ENCODE measurements at places on chromosomes 2 and 18.

GRCh38 chr2:145690183-145690778 lies 1170.4 kb upstream of the ZEB2 start:
- no peak for DNase-seq

DNA sequence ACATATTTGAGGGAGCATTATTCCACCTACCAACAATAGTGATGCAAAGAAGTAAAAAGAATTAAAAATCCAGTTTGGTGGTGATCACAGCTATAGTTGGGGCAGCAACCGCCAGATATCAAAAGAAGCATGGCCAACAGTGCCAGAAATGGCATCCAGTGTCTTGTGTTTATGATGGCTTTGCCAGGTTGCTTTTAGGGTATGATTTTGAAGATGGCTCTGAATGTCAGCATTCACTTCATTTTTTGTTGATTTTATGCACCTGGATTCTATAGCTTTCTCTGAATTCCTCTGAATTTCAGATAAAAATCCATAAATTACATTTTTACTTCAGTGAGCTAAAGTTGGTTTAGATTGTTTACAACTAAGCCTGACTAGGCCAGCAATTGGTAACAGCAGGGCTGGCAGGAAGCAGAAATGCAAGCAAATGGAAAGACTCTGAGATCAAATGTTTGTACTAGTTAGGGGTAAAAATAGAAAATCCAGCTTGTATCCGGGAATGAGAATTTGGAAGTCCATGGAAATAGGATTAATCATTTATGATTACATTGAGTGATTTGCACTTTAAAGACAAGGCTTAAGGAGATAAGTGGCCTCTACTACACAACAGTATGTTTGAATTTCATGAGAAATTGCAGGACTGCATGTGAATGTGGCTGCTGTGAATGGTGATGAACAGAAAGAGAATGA lies 40.4 kb downstream of the COL3A1 start:
- no peak for DNase-seq

DNA sequence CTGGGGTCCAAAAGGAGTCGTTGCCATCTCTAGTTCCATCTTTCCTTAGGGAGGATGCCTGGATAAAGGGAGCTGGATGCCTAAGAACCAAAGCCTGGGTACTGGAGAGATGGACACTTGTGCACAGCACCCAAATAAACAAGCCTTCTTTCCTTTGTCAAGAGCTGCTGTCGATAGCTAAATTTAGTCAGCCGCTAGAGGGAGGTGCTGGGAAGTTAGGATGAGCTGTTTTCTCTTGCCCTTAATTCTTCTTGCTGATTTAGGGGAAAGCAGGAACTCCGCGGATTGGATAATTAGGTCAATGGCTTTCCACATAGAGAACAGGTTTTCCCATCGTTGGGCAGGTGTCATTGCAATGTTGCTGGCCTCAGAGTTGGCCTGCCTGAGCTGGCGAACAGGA lies 30.9 kb upstream of the SERPINB12 start:
- DNase-seq: peak; percentile 36

DNA sequence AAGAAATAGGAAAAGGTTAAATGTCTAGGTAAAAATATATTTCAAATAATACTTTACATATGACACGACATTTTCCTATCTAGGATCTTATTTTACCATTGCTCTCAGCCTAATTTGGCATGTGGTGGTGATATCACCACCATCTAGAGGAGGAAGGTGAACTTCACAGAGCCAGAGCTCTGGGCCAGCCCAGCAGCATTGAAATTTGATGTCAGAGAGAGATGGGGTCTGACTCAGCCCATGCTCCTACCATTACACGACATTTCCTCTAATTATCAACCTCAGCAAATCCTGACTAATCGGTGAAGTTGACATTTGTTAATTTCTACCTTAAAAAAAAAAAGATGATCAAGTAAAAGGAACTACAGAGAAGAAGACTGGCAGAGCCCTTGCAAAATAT lies 42.3 kb downstream of the LRRTM4 start:
- no peak for DNase-seq

GRCh38 chr18:5198311-5198710 lies 1.3 kb upstream of the AKAIN1 start:
- DNase-seq: no peak

DNA sequence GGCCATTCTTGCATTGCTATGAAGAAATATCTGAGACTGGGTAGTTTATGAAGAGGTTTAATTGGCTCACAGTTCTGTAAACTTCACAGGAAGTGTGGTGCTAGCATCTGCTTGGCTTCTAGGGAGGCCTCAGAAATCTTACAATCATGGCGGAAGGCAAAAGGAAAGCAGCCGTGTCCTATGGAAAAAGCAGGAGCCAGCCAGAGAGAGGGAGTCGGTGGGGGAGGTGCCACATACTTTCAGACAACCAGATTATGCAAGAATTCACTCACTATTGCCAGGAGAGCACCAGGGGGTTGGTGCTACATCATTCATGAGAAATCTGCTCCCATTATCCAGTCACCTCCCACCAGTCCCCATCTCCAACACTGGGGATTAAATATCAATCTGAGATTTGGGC lies 64.1 kb downstream of the CPS1 start:
- no peak for DNase-seq

- no peak for DNase-seq
Observed at GRCh38 chr2:168850846-168851245, 39.4 kb downstream of the SPC25 start.

GRCh38 chr2:60553495-60554073 lies at the start of gene BCL11A:
Gene BCL11A (minus strand): TSS chr2:60553654. CDS start chr2:60553270, 384 bp downstream.
- DNase-seq: peak; percentile 77

- no peak for DNase-seq
Observed at GRCh38 chr2:25639131-25639530, 34.2 kb downstream of the DTNB start.

GRCh38 chr2:59312029-59312428 lies 1070.9 kb upstream of the FANCL start:
- no peak for DNase-seq

DNA sequence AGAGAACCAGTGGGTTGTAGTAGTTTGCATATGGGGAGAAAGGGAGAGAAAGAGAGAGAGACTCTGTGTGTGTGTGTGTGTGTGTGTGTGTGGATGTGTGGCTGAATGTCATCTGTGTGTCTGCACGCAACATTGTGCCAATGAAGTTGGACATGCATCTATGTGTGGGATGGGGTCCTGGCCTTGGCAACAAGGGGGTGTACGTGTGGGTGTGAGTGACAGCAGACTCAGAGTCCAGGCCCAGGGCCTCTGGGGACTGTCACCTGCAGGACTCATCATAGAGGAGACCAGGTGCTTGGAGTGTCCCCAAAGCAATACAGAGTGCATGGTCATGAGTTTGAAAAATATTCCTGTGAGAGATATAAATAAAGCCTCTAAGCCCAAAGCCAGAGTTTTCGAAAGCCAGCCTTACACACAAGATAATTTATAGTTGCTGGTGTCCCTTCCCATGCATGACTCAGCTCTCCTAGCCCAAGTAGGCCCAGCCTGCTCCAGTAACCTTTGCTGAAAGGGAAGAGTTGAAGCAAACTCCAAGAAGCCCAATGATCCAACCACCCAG lies 59.9 kb downstream of the TNP1 start:
- no peak for DNase-seq

- DNase-seq: peak; percentile 86
Observed at GRCh38 chr2:170409164-170409535, 231.2 kb downstream of the MYO3B start.

DNA sequence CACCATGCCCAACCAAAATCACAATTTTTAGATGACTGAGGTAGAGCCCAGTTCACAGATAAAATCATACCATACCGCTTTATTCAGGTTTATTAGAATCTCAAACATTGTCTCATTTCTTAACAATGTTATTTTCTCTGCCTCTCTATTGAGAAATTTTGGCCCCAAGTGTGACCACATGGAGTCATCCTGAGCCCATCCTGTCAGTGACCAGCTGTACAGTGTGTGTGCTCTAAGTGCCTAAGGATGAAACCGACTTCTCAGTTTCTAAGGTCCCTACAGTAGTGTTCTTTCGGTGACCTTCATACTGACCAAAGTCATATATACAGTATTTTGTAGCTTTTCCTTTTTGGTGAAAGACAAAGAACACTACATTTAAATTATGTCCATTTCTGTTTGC lies 123.7 kb upstream of the MSTN start:
- no peak for DNase-seq

- no peak for DNase-seq
Observed at GRCh38 chr2:84646514-84646913, 130.2 kb downstream of the DNAH6 start.

DNA sequence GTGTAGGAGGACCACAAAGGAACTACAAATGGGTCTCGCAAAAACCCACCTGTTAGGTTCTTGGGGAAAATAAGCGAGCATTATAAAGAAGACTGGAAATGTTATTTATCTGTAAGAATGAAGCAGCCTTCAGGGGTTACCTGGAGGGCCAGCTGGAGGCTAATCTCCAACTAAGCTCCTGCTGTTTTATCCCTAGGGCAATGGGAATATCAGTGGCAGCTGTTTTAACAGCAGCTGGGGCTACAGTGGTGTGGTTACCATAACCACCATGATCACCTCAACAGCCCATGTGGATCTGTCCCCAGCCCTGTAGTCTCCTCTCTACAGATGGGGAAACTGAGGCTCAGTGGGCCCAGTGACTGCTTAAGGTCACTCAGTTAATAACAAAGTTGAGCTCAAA lies 108.1 kb downstream of the FTCDNL1 start:
- no peak for DNase-seq

GRCh38 chr2:107712857-107713256 lies 113.8 kb upstream of the RGPD4 start:
- no peak for DNase-seq

- no peak for DNase-seq
Observed at GRCh38 chr2:67965246-67965645, 97.6 kb downstream of the C1D start.

- no peak for DNase-seq
Observed at GRCh38 chr2:109238580-109238979, 109.6 kb downstream of the SH3RF3 start.

DNA sequence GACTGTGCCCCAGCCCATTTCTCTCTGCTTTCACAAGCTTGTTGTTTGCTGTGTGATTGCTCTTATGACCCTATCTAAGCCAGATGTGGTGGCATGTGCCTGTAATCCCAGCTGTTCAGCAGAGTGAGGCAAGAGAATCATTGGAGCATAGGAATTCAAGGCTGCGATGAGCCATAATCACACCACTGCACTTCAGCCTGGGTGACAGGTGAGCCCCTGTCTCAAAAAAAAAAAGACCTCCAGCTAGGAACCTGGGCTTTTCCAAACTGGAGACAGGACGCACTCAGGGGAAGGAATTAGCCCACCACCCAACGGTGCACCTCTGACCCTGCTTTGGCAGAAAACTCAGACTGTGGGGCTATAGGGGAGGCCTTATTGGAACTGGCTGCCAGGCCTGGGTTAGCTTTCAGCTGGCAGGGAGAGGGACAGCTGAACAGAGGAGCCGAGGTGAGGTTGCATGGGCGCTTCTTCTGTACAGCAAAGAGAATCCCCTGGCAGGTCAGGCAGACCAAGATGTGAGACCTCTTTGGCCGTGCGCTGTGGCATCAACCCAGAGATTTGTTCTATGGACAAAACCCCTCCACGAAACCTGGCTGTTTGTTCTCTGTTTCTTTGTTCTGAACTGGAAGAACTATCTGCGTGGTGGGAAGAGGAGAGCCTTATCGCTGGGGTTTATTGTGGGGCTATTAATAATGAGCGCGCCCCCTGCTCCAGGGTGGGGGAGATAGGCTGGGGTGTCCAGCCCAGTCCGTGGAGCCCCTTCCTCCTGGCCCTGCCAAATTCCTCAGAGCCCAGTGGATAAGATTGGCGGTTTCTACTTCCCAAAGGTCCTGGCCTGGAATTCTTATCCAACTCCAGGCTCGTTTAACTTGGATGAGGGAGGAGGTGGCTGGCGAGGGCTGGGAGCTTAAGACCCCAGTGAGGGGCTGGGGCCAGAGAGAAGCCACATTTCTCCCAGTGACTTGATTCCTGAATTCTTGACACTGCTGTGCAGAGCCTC lies 38.8 kb upstream of the SMAD7 start:
- no peak for DNase-seq

GRCh38 chr18:8368512-8369217 lies 240.6 kb upstream of the RAB12 start:
- DNase-seq: no peak

GRCh38 chr2:200226451-200227426 lies 79.8 kb upstream of the SPATS2L start:
- DNase-seq: no peak

- no peak for DNase-seq
Observed at GRCh38 chr2:66545258-66545657, 110.3 kb downstream of the MEIS1 start.

DNA sequence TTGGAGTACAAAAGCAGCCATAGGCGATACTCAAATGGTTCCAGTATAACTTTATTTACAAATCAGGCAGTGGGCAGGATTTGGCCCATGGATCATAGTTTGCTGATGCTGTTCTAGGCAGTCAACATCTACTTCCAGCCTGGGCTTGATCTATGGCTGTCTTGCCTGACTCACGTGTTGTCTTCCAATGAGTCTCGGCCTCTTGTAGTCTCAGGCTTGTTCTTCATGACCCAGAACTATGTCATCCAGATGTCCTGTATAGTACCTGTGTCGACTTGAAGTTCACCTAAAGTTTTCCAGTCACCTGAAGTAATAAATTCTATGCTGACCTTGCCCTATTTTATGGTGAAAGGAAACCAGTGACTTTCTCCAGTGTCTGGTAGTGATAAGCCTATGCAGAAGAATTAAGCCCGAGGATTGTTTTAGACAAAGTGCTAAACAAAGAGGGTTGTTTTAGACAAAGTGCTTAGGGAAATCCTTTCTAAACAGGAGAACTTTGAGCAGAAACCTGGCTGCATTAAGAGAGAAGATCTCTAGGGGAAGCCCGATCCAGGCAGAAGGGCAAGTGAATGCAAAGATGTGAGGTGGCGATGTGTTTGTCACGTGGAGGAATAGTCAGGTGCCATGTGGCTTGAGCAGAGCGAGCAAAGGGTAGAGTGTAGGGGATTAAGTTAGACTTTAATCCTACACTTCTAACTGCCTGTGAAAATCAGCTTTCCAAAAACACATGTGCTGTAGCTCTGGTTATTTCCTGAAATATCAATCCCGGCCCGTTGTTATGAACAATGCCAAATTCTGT lies 8.5 kb upstream of the THNSL2 start:
- DNase-seq: no peak

DNA sequence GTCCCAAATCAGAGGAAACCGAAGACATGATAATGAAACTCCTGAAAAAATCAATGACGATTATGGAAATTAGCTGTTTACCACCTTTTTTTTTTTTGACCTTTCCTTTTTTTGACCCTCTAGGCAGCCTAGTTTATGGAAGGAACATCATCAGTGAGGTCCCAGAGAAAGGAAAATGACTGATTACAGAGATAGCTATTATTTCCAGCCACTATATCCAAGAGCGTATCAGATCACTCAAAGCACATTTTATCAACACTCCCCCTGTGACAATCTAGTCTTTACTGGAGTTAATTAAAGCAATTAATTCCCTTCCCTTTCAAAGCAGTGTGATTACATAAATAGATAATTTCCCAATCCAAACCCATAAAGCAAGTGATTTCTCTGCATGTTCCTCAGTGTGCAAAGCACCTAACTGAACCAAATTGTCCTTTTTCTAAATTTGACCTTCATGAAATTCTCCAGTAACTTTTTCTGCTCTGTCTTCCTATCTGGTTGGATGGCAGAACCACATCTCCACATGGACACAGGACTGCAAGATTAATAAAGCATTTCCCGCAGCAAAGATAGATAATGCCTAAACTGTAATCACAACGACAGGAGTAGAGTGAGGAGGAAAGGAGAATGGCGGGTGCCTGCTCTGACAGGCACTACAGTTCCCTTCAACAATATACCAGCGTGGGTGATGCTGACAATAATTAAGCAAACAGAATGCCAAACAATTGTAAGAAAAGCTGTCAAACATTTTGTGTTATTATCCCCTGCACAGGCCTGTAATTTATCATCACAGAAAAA lies 194.4 kb downstream of the SLC8A1 start:
- DNase-seq: no peak
